ENCODE measurements at places on chromosomes 3 and 15.

GRCh38 chr15:56765251-56765650 is 31.9 kb upstream of the ZNF280D start:
- DNase-seq: no peak

- no peak for DNase-seq
Observed at GRCh38 chr3:105158286-105158685, 208.4 kb upstream of the ALCAM start.

DNA sequence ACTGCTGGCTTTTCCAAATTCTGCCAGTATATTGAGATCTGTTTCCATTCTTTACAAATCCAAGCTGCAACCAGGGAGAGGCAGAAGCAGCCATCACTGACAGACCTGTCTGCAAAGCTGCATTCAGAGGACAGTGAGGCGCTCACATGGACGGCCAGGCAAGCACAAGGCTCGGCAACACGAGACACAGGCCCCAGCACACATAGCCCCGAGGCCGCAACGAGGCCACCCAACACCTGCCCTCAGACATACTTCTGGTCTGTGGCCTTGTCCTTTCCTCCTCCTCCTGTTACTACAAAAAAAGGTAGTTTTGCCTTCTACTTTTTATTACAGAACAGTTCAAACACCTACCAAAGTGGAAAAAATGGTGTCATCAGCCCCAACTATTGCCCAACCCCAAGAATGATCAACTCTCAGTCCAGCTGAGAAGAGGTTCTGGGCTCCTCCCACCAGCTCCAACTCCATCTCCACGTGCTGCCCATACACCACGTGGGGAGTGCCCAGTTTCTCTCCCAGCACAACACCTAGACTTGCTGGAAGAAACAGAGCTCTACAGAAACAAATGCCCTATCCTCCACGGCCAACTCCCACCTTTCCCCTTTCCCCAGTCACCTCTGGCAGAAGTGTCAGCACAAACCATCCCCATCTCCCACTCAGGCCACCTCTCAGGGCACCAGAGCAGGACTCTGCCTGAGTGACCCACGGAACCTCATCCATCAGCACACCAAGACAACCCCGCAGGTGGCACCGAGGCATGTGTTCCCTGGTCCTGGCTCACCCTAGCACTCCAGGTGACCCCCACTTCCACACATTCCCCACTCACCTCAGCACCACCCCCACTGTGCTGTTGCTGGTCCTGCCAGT is 7.4 kb downstream of the ZXDC start:
- no peak for DNase-seq

GRCh38 chr15:68369931-68370767 is 61.8 kb downstream of the ITGA11 start:
- no peak for DNase-seq

GRCh38 chr3:101204246-101204645 is 116.1 kb downstream of the IMPG2 start:
- DNase-seq: no peak

GRCh38 chr3:56775838-56776555 is 25.8 kb downstream of the ARHGEF3 start:
- no peak for DNase-seq

Data from RKO (cell line).